NT2/D1 (cell line): ENCODE measurements at places on chromosomes 1 and 21.

- DNase-seq, result no peak
Measured at GRCh38 chr1:46133781-46134350, 1.4 kb upstream of the PIK3R3 start.

- no peak for DNase-seq
Measured at GRCh38 chr21:42172596-42173483, 46.1 kb upstream of the ABCG1 start.

DNA sequence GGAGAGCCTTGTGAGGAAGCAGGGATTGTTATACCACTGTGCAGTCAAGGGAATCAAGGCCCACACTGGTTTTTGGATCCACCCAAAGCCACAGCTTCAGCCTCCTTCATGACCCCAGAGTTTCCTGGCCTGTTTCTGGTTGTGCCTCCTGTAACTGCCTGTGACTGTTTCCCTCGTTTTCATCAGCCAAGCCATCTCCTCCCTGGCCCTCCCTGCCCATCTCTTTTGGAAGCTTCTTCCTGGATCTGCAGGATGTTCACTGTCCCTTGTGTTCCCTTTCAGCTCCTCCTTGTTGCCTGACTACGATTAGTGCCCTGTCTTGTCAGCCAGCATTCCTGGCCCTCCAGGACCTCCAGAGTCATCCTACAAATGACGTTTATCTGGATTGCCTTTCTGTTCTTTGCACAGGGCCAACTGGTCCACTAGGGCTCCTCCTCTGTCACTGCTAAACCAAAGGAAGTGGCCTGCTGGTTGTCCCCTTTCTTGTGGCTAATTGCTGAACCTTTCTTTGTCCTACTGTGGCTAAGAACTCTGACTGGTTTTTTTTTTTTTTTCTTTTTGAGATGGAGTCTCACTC lies 17.9 kb downstream of the SFT2D2 start:
- DNase-seq, result no peak

DNA sequence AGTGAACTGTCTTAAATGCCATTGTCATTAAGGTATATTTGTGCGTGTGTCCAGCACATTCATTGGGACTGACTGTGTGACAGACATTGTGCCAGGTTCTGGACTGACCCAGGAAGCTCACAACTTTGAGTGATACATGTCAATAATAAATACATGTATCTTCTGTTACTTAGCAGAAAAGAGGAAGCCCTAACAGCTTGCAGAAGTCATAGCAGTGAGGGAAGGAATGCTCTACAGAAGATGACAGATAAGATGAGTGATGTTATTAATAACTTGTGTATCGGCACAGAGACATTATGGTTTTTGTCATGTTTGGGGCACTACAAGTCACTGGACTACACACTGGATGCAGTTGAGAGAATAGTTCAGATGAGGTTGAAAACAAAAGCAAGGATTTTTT lies 1.2 kb upstream of the SRSF11 start:
- DNase-seq, result no peak

- DNase-seq, result no peak
Measured at GRCh38 chr1:70641868-70642267, 230.8 kb downstream of the CTH start.

- no peak for DNase-seq
Measured at GRCh38 chr1:31672986-31673385, 28.3 kb upstream of the PEF1 start.

GRCh38 chr1:152983234-152983633 lies 647 bp upstream of the SPRR1A start:
- no peak for DNase-seq

- no peak for DNase-seq
Measured at GRCh38 chr1:185568155-185569123, 165.8 kb upstream of the HMCN1 start.

DNA sequence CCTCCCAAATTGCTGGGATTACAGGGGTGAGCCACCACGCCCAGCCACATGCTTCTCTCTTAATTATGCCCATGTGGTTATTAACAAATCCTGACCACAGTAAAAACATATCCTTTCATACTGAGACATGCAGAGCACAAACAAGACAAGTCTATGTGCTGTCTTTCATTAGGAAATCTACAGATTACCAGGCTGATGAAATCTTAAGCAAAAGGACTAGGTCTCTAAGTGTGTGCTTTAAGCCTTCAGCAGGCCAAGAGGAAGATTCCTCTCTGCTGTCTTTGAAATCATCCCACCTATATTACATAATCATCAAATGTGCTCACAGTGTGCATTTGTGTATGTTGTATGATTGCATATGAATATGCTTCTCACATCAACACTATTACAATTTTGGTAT lies 419.3 kb downstream of the KCTD3 start:
- DNase-seq, result no peak

DNA sequence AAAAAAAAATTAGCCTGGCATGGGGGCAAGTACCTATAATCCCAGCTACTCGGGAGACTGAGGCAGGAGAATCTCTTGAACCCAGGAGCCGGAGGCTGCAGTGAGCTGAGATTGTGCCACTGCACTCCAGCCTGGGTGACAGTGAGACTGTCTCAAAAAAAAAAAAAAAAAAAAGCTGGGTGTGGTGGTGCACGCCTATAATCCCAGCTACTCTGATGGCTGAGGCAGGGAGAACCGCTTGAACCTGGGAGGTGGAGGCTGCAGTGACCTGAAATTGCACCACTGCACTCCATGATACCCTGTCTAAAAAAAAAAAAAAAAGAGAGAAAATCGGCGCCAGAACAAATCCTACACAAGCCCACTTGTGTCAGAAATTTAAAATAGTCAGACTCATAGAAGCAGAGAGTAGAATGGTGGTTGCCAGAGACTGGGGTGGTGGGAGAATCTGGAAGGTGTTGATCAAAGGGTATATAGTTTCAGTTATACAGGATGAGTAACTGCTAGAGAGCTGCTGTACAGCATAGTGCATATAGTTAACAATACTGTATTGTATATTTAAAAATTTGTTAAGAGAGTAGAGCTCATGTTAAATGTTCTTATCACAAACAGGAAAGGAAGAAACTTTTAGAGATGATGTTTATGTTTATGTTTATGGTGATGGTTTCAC lies 9.6 kb downstream of the DIP2A start:
- no peak for DNase-seq

DNA sequence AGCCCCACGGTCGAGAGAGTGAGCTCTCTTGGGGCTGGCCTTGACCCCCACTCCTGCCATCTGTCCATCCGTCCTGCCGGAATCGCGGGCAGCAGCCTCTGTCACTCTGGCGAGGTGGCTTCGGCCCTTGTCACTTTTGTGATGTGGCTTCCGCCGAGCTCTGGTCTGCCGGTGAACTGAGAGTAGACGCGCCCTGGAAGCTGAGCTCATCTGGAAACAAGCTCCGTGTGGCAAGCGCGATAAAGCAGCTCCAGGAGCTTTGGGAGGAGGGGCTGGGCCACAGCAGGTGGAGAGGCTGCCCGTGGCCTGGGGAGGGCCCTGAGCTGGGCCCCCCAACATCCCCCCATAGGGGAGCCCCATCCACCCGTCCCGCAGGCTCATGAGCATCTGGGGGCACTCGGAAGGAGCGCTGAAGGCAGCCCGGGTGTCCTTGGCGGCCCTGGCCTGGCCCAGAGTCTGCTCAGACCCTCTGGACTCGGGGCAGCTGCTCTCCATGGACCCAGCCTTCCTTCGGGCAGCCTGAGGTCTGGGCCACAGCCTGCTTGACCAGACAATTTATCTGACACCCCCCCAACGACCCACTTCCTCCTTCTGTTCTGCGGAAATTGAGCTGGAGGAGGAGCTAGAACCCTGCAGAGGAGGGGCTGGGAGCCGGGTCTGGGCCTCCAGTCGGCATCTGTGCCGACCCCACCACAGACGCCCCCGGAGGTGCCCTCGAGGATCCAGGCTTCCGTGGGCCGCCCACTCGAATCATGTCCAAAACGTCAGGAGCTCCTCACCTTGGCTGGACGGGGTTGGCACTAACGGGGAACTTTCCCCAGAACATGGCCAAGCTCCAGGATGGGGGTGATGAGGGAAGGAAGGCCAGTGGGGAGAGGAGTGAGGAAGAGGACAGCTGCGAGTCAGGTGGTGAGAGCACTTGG lies 59.1 kb downstream of the SLC19A1 start:
- no peak for DNase-seq

- no peak for DNase-seq
Measured at GRCh38 chr1:18452550-18452949, 28.2 kb upstream of the KLHDC7A start.

GRCh38 chr1:2867861-2868260 lies 66.4 kb upstream of the TTC34 start:
- DNase-seq, result no peak

- no peak for DNase-seq
Measured at GRCh38 chr1:246622035-246622652, 55.9 kb downstream of the CNST start.

GRCh38 chr1:14761291-14762153 lies 163.0 kb downstream of the KAZN start:
- DNase-seq, result no peak

GRCh38 chr1:10939654-10940450 lies 72.6 kb upstream of the TARDBP start:
- DNase-seq, result no peak

DNA sequence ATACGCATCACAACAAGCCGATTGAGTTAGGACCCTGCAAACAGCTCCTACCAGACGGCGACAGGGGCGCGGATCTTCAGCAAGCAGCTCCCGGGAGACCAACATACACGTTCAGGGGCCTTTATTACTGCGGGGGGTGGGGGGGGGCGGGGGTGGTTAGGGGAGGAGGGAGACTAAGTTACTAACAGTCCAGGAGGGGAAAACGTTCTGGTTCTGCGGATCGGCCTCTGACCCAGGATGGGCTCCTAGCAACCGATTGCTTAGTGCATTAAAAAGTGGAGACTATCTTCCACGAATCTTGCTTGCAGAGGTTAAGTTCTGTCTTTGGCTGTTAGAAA lies 162.0 kb downstream of the RUNX1 start:
- DNase-seq, result no peak

- no peak for DNase-seq
Measured at GRCh38 chr21:15094706-15095105, 29.9 kb upstream of the NRIP1 start.

- no peak for DNase-seq
Measured at GRCh38 chr1:207747627-207748492, 4.0 kb upstream of the CD46 start.

DNA sequence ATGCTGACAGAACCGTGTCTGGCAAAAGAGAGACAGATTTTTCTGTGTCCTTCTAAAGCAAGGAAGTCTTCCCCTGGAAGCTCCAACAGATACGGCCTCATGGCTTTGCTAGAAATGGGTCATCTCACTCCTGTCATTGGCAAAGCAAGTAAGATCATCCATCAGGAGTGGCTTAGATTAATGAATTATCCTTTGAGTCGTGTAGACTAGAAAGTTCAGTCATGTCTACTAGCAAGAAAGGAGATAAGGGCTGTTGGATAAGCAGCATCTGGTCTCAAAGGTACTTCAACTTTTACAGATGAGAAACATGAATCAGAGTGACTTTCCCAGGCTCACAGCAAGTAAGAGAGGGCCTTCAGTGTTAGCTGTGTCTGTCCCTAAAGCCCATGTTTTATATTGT lies 3.4 kb upstream of the AGO3 start:
- DNase-seq, result no peak

- no peak for DNase-seq
Measured at GRCh38 chr1:205963352-205964155, 20.3 kb upstream of the SLC26A9 start.

GRCh38 chr1:55204997-55205396 lies 10.2 kb downstream of the USP24 start:
- no peak for DNase-seq

GRCh38 chr1:98104289-98104688 lies 183.5 kb upstream of the DPYD start:
- DNase-seq, result no peak

DNA sequence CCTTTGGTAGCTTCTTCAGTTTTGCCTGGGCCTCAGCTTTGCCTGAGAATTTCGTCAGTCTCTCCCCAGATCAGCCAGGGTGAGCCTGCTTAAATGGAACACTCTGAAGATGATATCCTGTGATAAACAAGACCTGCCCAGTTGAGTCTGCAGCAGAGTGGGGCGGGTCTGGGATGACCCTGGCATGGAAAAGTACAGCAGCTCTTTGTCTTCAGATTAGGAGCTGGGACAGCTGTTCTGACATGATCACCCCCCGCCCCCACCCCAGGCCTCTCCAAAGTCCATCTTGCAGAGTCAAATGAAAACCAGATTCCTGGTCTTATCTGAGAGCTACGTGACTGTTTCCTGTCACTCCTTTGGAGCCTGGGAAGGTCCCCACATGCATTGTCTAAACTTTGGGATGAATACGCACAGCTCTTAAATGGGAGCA lies 2.2 kb upstream of the TMEM51 start:
- no peak for DNase-seq
